ENCODE measurements at places on chromosomes 12 and 14. TPM values are rescaled to one million over a fixed set of nuclear protein-coding genes. Genes with fewer than 3 reads are reported as not detected.

- DNase-seq: no peak
Observed at GRCh38 chr14:74572726-74573301, 39.2 kb downstream of the LTBP2 start.

DNA sequence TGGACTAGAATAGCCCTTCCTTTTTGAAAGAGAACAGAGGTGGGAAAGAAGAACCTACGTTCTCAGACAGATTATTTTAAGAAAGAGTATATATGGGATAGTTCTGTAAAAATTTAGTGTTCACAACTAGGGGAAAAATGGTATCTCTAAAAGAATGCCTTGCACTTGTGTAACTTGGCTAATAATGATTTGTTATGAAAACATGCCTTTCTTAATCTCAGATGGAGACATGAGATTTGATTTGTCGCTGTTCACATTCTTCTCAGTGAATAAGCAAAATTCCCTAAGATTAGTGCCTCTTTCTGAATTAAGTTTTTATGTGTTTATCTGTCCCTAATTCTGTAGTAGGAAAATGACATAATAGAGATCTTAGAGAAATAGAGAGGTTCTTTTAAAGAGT lies 100.8 kb downstream of the USP15 start:
- no peak for DNase-seq

DNA sequence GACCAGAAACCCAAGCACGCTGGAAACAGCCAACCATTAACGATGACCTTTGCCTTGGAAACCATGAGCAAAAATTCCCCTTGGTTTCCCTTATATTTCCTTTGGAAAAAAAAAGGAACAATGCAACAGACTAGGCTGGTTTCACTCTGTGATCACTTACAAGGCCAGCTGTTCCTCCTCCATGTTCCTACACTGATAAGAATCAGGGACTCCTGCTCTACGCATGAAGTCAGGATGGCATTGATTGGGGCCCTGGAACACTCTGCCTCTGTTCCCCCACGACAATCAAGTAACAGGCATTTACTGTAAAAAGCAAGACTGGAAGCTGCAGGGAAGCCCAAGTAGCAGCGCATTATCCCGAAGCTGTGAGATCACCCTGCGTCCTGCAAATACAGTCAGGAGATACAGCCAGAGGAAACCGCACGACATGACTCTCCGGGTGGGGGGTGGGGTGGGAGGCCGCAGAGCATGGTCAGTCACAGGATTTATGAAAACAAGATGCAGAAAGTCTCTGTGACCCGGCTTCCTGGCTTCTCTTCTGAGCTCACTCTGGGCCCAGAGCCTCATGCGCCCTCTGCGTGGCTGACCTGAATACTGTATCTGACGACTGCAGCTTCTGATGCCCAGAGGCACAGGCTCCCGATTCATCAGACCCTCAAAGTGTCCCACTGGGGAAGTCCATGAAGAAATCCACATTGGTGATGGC lies 31.1 kb downstream of the SSH1 start:
- DNase-seq: no peak

DNA sequence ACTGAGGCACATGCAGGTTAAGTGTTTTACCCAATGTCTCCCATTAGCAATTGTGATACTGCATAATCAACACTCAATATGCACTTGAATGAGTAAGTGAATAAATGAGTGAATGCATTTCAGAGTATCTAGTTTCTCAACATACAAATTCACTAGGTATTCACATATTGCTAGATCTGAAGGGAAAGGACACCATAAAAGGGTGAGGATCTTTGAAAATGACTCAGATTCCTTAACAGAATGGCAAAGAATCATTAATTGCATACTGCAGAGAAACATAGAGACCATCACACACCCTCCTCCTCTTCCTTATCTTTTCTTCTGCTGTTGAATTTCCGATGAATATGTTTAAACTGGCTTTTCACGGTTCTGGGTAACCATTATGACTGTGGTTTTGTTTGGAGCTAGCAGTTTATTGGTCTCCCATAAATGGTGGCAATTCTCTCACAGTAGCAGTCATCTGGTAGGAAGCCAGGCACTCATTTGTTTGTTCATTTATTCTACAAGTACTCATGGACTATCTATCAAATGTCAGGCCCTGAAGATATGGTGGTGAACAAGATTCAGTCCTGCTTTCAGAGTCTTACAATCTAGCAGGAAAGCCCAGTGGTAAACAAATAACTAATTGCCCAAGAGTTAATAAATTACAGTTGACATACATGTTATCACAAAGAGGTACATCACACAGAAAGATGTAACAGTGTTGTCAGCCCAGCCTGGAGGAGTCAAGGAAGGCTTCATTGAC lies 70.2 kb downstream of the LLPH start:
- DNase-seq: no peak

DNA sequence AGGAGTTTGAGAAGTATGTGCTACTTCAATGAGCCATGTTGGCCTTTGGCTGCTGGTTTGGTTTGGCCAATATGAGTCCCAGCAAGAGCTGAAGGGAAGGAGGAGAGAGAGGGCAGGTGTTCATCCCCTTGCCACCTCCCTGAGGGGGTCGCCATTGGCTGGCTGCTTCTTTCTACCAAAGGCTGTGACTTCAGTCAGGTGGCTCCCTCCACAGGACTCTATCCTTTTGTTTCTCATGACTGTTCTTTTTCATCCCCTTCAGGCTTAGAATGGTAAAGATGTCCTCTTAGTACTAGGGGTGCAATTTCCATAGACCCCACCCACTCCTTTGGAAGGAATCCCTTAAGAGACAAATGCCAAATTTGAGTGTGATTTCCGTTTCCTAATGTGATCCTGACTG lies 31.2 kb upstream of the OTOGL start:
- DNase-seq: no peak

- no peak for DNase-seq
Observed at GRCh38 chr14:90755661-90756304, 60.4 kb downstream of the TTC7B start.

DNA sequence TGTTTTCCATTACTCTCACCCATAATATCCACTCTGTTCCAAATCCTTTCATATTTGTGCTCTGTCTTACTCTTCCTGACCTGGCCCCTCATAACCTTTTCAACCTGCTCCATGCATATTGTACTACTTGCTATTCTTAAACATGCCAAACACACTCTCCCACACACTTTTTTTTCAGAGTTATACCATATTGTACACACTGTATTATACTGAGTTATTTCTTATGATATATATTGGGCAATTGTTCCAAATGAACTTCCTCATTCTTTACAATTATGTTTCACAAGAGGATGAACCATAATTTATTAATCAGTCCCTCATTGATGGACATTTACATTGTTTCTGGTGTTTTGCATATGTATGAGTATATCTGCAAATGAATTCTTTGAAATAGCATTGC lies 18.5 kb downstream of the ATL1 start:
- no peak for DNase-seq

DNA sequence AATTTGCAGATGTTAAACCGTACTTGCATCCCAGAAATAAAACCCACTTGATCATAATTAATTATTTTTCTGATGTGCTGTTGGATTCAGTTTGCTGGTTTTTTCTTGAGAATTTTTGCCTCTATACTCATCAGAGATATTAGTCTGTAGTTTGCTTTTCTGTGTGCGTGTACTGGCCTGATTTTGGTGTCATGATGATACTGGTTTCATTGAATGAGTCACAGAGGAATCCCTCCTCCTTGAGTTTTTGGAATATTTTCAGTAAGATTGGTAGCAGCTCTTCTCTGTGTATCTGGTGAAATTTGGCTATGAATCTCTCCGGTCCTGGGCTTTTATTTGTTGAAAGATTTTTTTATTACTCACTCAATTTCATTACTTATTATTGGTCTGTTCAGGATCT lies 100.4 kb upstream of the PMCH start:
- no peak for DNase-seq

DNA sequence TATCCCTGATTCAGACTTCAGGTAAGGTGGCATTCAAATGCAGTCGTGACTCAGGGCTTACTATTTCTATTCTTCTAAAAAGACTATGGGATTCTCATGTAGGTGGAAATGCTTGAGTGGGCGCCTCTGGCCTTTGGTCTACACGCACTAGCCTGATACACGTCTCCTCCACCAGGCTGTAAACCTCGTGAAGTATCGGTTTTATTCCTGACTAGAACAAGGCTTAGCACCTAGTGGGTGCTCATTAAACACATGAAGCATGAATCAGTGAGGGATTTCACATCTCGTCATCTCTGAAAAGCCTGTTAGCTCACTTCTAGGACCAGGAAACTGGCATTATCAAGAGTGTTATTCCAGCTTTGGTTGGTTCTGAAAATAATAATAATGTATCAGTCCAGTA lies 17.7 kb upstream of the HNF1A start:
- no peak for DNase-seq

GRCh38 chr14:64761441-64762043 lies 57.3 kb downstream of the PLEKHG3 start:
- no peak for DNase-seq

- DNase-seq: no peak
Observed at GRCh38 chr12:19779395-19780056, 340.2 kb downstream of the AEBP2 start.

DNA sequence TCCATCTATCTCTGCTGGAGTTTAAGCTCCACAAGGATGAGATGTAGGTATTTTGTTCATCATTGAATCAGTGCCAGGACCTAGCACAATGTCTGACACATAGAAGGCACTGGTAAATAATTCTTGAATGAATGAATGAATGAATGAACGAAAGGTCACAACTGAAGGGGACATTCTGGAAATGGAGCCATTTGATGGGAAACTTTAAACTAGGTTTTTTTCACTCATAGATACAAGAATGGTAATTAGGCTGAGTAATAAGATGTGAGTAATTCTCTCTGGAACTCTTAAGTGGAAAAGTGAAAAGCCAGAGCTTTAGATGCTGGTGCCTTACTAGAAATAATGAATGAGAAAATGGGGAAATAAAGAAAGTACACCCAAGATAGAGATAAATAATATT lies 44.3 kb downstream of the SCN8A start:
- DNase-seq: no peak

- no peak for DNase-seq
Observed at GRCh38 chr12:110697236-110697635, 8.3 kb upstream of the HVCN1 start.

DNA sequence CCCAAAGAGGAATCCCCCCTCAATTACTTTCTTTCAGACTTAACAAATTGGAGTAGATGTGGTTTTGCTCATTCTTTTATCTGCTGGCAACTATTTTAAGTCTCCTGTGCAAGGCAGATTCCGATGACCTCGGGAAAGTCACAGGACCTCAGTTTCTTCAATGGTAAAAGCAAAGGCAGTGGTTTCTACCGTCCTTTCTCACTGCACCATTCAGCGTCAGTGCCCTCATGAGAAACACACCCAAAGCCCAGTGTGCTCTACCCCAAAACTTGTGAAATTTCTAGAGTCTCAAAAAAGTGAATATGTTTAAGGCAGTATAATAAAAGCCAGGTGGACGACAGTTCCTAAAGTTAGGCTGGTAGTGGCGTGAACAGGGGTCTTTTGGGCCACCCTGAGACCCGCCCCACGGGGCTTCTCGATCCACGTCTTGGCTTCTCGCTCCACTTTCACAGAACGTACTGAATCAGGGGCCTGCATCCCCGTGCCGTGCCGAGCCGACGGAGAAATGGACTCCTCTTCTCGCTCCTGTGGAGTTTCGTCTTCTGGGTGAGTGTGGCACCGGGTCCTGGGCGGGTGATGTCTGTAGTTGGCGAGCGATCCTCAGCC lies 1.3 kb upstream of the ARHGAP5 start:
- no peak for DNase-seq

Gene ARHGEF25
- total RNA-seq: not detected

Gene TMEM179
- not detected for total RNA-seq

Gene LMNTD1
- total RNA-seq: not detected

Gene FAM90A1
- total RNA-seq: not detected

Gene CLEC2A
- total RNA-seq: not detected

Gene MSI1
- total RNA-seq: not detected

Gene RPL10L
- not detected for total RNA-seq

Gene KRT80
- 24.7 TPM for total RNA-seq

Gene TRHDE
- not detected for total RNA-seq
